ENCODE measurements at places on chromosomes 12 and 14.

- peak; percentile 31 for DNase-seq
These were observed 2.5 kb downstream of the DUSP6 start for GRCh38 chr12:89349814-89350213.

DNA sequence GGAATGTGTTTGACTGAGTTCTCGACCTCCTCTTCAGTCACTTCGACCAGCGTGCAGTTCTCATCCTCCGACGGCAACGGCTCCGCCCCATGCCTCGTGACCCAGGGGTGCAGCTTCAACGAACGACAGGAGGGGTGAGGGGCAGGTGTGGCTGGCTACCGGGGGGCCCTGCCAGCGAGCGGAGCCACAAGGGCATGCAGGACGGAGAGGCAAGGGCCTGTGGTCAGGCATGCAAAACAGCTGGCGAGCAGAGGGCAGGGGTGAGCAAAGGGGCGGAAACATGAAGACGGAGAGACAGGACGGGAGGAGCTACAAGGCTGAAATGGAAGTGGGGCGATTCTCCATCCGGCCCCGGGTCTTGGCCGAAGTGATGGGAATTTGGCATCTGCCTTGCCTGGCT lies 38.7 kb downstream of the P2RX4 start:
- DNase-seq: no peak

GRCh38 chr12:131542351-131542750 lies 168.5 kb upstream of the SFSWAP start:
- DNase-seq: no peak

- no peak for DNase-seq
These were observed 12.3 kb downstream of the ZFP36L1 start for GRCh38 chr14:68780358-68781160.

DNA sequence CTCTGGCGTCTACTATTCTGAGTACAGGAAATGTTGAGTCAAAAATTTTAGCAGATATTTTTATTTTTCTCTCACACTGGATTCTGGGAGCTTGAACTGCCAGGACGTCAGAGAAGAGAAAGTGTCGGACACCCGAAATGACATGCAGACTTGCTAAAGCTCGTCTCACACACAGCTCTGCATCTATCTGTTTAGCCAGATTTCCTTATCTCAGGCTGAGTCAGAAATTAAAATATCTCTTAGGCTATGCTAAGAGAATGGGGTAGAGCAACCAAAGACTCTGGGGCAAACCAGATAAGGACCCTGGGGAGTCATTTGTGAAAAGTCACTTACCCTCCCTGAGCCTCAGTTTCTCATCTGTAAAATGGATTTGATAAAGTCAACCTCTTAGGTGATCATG lies 1124.1 kb downstream of the VRK1 start:
- DNase-seq: no peak

DNA sequence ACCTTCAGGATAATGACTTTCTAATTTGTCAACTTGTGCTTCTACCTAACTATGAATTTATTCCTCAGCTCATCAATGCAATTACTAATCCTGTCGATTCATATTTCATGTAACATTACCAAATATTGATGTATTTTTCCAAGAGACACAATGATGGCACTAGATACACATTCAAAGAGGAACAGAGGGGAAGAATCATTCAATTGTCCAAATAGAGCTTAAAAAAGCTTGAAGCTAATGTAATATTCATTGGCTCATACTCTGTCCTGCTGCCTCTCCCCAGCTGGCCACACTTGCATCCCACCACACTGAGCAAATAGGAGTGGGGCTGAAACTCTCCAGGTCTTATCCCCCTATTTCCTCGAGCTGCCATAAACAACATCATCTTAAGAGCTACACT lies 9.3 kb downstream of the TESPA1 start:
- no peak for DNase-seq

DNA sequence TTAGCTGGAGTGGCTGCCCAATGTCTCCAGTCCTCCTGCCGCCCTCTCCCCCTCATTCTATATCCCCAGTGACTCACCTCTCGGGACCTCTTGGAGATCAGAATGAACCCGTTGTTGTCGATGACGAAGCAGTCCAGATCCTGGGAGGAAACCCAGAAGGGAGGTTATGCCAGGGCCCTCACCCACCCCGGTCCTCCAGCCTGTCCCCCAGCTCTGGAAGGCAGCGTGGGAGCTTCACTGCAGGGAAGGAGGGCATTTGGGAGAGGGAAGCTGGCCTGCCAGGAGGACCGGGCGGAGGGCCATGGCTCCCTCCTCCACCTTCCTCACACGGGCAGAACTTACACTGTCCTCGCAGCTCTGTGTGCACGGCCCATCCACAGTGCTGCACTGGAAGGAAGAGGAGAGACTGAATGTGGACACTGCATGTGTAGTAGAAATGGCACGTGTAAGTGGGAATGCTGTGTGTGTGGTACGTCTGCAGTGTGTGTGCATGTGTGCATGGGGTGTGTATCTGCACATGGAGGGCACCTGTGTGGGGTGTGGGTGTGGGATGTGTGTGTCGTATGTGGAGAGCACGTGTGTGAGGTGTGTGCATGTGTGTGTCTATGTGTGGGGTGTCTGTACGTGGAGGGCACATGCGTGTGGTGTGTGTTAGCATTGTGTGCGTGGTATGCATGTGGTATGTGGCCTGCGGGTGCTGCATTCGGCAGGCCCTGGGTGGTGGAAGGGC lies 10.0 kb upstream of the LRTM2 start:
- DNase-seq: no peak

DNA sequence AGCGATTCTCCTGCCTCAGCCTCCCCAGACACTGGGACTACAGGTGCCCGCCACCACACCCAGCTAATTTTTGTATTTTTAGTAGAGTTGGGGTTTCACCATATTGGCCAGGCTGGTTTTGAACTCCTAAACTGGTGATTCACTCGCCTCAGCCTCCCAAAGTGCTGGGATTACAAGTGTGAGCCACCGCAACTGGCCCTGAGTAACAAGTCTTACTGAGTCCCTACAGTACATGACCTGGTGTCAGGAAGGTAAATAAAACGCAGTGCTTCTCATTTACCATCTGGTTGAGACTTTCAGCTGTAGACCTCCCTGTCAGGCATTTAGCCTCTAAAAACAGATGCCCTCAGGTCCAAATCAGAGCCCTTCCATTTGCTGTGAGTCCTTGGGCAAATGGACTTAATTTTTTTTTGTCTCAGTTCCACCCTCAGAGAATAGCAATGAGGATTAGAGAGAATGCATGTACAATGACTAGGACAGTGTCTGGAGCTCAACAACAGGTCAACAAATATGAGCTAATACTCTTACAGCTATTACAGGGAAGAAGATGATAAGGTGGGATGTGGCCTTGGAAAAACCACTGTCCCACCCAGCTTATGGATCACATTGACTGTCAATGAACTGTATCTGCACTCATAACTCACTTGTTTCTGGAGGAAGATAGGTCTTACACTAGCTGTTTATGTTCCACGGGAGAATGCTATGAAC lies 70.5 kb downstream of the PHLDA1 start:
- no peak for DNase-seq

- DNase-seq: no peak
These were observed 2.5 kb downstream of the C12orf57 start for GRCh38 chr12:6946033-6946919.

Measured in muscle of back (tissue), 13 donors.